Immature natural killer cell (primary cell): ENCODE measurements at places on chromosomes 1 and 21. TPM values are rescaled to one million over a fixed set of nuclear protein-coding genes. Genes with fewer than 3 reads are reported as not detected.

DNA sequence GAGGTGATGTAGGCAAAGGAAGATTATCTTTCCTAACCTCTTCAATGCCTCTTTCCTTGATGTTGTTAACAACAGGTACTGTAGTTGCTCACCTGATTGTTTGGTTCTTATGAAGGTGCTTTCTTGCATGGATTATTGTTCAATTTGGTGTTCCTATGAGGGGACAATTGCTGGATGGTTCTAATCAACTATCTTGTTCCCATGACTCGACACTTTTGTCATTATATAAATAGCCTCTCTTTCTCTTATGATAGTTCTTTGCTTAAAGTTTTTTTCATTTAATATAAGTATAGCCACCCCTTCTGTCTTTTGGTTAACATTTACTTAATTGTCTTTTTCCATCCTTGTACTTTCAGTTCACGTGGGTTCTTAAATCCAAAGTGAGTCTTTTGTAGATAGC, 35.5 kb downstream of the OR10R2 start:
- no peak overlapping the region for H3K27ac ChIP-seq
- H3K27me3 ChIP-seq, result peaks cover 8% of the 10 kb centered on the region
- no peaks in the 10 kb centered on the region for H3K36me3 ChIP-seq
- DNase-seq, result no peak
- H3K4me1 ChIP-seq, result no peaks in the 10 kb centered on the region

DNA sequence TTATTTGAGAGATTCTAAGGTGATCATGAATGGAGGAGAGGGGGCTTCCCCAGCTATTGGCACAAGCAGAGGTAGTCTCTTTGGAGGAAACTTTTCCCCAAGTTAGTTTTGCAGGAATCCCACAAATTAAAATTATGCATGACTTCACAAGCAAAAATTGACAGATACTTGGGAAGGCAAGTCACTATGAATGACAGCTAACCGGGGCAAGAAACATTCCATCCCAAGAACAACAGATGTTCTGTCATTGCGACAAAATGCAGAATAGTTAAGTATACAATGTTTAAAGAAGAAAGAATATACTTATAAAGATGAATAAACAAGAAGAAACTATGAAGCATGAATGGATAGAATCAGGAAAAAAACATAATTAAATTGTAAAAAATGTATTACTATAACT, 27.1 kb upstream of the SIM2 start:
- H3K4me3 ChIP-seq, result no peak overlapping the region
- peaks cover 5% of the 10 kb centered on the region for H3K27me3 ChIP-seq
- no peak overlapping the region for H3K27ac ChIP-seq
- H3K4me1 ChIP-seq, result no peaks in the 10 kb centered on the region

- no peaks in the 10 kb centered on the region for H3K4me1 ChIP-seq
- H3K36me3 ChIP-seq, result no peaks in the 10 kb centered on the region
- peaks cover 7% of the 10 kb centered on the region for H3K27me3 ChIP-seq
Measured at GRCh38 chr1:203182387-203182953, 4.0 kb downstream of the CHI3L1 start.

DNA sequence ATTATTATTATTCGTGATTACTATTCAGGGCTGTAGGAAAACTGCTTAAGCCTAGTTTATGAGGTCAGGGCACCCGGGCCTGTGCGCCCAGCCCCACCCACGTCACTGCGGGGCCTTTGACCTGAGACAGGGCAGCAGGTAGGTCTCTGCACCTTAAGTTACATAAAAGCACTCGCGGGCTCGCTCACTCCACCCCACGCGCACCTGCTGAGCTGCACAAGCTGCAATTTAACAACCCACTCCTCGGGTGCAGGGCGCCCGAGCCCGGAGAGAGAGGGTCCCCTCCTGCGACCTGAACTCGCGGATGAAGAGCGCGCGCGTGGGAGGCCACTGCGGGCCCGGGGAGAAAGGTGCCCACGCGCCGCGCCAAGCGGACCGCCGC, 477 bp downstream of the ICMT start:
- peaks cover 18% of the 10 kb centered on the region for H3K27me3 ChIP-seq
- H3K27ac ChIP-seq, result no peak overlapping the region
- H3K36me3 ChIP-seq, result peaks cover 12% of the 10 kb centered on the region
- peak overlapping the region; percentile 82 for H3K4me3 ChIP-seq

GRCh38 chr1:226181996-226182714, 4.4 kb downstream of the ACBD3 start:
- peak overlapping the region; percentile 83 for H3K27ac ChIP-seq
- peaks cover 63% of the 10 kb centered on the region for H3K4me1 ChIP-seq
- no peak for DNase-seq
- no peak overlapping the region for H3K4me3 ChIP-seq
- H3K36me3 ChIP-seq, result no peaks in the 10 kb centered on the region
- H3K27me3 ChIP-seq, result no peaks in the 10 kb centered on the region

The LCE3E gene
- polyA plus RNA-seq, result not detected
